Aorta (tissue), 5 donors: ENCODE measurements at places on chromosomes 5 and 9. TPM values are rescaled to one million over a fixed set of nuclear protein-coding genes. Genes with fewer than 3 reads are reported as not detected.

DOCK8 gene
- total RNA-seq = 42.8 TPM

CAVIN4 gene
- total RNA-seq = 1.1 TPM

EIF4E1B gene
- not detected for total RNA-seq

SLC25A25 gene
- 16.3 TPM for total RNA-seq

PCDHGA6 gene
- total RNA-seq = 12.0 TPM

SPATA31A3 gene
- not detected for total RNA-seq

PCDHGA11 gene
- 7.1 TPM for total RNA-seq

ENTPD2 gene
- 0.16 TPM for total RNA-seq

AQP7 gene
- 2.7 TPM for total RNA-seq

SELENOP gene
- 219 TPM for total RNA-seq

SH3TC2 gene
- total RNA-seq = 2.9 TPM

PCDHGA12 gene
- 7.9 TPM for total RNA-seq

GRCh38 chr5:137055271-137055872 is 443.8 kb downstream of the SPOCK1 start:
- no peak for DNase-seq

- no peak for DNase-seq
Observed at GRCh38 chr9:69173497-69173890, 583 bp upstream of the TJP2 start.

GRCh38 chr9:32503008-32503407 is 23.0 kb downstream of the RIGI start:
- DNase-seq = no peak

GRCh38 chr5:161022151-161022550 is 170.1 kb upstream of the ATP10B start:
- no peak for DNase-seq

GRCh38 chr9:132986114-132986513 is 7.6 kb downstream of the GFI1B start:
- no peak for DNase-seq

DNA sequence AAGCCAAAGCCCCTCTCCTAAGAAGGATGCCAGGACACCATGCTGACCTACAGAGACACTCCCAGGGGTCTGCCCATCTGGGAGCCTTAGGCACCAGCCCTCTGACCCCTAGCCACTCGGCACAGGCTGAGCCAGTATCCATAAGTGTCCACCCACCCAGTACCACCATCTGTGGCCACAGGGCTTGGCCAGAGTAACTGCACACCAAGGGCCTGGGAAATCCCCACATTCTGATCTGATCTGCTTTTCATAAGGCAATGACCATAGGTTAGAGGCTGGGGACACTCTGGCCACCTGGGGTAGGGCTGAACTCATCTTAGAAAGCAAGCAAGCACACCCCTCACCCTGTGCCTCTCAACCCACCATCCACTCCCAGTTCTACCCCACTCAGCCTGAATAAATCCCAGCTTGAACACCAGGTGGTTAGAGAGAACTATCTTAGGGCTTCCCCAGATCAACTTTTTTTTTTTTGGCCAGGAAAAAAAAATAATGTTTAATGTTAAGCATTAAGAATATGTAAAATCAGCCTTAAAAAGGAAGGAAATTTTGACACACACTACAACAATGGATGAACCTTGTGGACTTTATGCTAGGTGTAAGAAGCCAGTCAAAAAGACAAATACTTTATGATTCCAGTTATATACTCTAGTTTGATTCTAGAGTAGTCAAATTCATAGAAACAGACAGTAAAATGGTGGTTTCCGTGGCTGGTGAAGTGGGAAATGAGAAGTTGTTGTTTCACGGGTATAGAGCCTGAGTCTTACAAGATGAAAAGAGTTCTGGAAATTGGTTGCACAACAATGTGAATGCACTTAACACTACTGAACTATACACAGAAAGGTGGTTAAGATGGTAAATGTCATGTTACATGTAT is 6.2 kb downstream of the GNPDA1 start:
- DNase-seq = no peak

- DNase-seq = peak; percentile 74
Observed at GRCh38 chr5:172943283-172943841, 15.9 kb upstream of the RPL26L1 start.

DNA sequence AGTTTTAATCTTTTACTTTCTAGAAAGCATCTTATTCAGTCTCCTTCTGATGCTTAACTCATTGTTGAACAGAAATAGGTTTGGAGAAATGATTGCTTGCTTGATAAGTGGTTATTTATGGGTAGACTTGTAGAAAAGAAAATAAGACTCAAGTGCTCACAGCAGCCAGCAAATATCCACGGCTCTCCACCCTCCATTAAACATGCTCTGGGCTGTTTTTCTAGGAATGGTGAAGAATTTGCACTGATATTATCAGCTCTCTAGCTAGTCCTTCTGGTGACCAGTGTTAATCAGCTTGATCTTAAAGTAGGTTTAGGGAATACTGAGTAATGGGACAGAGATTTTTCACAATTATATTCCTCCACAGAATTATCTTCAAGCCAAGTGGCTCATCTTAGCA is 60.6 kb downstream of the SLC1A3 start:
- DNase-seq = no peak

- no peak for DNase-seq
Observed at GRCh38 chr9:127219520-127219919, 45.1 kb upstream of the GARNL3 start.

DNA sequence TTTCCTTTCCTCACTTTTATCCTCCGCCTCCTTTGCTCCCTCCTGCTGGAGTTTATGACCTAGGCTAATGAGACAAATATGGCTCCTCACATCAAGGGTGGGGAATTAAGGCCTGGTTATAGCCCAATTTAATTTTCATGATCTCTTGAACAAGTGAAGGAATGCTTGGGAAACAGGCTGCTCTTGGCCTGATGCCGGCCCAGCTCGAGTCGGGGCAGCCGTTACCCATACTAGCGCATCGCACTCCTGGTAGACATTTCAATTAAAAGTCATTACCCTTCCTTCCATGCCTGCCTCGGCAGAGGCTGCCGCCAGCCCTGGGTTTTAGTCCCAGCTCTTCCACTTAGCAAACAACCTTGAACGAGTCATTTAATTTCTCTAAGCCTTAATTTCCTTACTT is 425.7 kb downstream of the TMEM38B start:
- DNase-seq = no peak

DNA sequence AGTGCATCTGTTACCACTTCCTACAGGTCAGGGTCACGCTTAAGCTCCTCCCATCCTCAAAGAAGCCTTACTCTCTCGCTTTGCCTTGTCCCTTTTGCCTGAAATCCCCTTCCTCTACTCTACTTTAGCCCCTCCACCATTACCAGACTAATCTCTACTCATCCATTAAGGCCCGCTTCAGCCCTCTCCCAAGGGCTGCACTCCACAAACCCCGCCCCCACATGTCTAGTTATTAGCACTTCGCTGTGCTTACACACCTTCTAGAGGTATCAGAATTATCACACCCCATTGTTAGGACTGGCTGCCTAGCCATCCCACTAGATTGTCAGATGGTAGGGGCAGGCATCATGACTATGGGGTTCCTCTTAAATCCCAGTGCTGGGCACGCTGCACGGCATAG is 565.7 kb upstream of the WWC1 start:
- no peak for DNase-seq

DNA sequence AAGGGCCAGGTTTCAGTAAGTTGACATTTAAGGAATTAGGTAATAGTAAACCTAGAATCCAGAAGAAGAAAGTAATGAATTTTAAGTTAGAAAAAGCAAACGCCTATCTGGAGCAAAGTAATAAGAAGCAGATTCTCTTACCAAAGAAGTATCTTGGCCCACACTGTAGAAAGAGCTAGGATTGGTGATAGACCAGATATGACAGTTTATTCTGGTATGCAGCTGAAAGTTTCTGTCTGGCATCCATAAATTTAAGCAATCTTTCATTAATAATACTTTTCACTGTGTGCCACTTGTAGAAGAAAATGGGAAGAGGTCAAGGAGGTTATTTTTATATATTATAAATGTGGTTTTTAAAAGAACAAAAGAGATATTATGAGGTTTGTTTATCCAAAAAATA is 3.0 kb downstream of the RECK start:
- DNase-seq = no peak

DNA sequence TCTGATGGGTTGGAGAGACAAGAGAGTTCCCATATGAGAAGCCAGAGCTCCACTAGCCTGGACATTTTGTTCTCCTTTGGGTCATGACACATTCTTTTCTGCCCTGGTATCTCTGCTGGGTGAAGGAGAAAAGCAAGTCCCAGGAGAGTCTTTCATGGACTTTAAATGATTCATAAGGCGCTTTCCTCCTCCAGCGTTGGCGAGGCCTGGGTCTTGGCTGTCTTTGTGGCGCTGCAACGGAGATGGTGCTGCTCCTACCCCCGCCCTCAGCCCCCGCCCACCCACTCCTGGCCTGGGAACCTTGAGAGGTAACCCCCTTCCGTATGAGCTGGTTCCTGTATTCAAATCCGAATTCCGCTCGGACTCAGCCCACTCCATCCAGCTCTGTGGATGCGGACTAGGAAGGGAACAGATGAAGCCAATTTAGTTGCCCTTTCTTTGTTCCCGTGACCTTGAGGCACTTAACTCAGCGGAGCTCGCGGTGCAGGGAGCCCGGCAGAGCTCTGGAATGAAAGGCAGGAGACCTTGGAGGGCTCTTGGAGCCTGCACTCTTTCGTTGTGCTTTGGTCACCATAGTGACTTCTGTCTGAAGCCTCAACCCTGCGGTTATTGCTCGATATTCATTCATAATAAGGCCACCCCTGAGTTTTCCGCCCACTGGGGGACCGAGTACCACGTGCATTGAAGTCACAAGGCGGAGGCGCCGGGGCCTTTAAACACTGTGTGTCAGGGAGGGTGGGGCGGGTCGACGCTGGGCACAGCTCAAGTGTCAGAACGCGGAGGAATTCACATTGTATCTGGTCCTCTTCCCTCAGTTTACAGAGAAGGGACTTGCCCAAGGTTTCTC is 14.0 kb upstream of the PWWP2A start:
- DNase-seq = peak; percentile 61

DNA sequence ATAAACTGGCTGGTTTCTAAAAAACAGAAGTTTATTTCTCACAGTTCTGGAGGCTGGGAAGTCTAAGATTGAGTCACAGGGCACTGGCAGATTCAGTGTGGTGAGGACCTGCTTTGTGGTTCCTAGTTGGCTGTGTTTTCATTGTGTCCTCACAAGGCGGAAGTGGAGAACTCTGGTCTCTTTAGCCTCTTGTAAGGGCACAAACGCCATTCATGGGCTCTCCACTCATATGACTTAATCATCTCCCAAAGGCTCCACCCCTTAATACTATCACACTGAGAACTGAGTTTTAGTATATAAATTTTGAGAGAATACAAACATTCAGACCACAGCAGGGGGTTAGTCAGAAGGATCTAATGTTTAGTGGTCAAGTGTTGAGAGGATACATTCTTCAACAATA is 208.2 kb downstream of the SEC61B start:
- DNase-seq = no peak

DNA sequence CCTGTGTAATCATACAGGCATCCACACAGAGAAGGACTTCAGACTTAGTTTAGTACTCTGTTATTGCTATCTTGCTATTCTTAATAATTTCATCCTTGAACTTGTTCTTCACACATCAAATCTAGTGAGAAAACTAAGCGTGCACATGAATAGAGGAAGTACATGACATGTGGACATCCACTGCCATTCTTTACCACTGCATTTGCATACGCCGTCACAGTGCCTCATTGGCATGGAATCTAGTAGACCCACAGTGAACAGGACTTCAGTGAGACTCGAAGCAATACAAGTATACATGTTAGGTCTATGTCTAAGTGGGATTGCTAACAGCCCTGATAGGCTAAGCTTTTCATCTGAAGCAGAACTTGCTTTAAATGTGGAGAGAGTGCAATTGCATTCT is 592.1 kb downstream of the TLE4 start:
- DNase-seq = no peak

DNA sequence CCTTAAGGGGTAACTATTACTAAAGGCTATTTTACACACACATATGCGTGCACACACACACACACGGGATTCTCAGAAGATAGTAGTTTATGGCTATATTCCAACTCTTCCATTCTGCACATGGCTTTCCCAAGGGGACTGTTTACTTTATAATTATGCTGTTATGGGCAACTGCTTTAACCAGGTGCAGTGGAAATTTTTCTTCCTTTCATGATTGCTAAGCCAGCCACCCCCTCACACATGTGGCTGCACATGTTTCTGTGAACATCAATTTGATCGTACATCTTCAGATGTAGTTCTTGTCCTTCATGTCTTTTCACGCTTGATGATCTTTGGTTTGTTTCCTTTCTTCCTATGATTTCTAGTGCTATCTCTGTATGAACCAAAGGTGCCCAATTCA is 37.0 kb downstream of the MRPS30 start:
- DNase-seq = no peak

DNA sequence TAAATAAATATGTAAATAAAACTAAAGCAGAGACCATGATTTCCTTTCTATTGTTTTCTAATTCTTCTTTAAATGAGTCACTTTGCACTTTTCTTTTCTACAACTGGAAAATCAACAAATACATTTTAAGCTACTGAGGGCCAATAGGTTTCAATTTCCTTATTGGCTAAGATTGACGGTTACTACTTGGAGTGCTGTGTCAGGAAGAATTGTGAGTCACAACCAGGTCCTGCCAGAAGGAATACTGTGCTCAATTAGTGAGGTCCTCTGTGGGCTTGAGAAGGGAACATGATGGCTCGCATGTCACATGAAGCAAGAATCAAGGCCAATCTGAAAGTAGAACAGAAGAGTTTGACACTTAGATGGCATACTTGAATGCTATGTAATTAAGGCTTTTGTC is 110.8 kb downstream of the HMHB1 start:
- no peak for DNase-seq

DNA sequence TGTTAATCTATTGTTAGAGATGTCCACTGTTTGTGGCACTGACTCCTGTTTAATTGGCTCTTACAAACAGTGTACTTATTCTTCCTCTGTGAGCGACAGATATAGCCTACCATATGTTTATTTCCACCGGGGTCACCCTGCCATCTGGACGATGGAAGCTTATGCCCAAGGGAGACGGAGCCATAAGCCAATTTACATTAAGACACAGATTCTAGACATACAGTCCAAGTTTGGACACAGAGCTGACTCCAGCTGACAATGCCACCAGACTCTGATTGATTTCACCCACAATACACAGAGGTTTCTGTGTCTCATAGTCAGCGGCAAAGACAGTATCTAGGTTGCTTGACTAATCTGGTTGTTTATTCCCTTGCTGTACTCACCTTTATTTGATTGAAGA is 198.9 kb downstream of the ENC1 start:
- DNase-seq = no peak

DNA sequence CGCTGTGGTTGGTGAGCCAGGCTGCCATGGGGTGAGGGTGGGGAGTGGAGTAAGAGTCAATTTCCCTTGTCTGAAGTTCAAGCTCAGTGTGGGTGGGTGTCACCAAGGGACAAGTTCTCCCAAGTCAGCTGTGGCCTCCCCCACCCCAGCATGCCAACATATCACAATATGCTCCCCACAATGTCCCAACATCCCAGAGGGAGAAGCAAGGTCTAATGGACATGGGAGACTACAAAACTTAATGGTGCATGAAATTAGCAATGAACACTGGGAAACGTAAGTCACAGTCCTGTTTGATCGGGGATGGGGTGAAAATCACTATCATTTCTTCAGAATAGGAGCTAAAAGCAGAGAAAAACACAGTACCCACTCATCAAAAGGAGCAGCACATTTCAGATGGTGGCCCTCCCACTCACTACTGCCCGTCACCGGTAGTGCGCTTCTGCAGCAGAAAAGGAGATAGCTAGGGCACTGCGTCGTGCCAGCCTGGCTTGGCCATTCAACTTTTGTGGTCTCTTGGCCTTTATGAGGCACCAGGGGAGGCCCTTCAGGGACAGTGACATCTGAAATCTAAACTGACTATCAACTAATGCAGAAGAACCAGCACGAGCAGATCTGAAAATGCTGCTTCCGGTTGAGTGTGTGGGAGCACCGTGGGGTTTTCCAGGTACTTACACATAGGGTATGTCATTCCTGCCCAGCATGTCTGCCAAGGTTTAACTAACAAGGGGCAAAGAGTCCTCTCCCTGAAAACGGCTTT is 20.5 kb upstream of the NDFIP1 start:
- no peak for DNase-seq
